ENCODE measurements at places on chromosomes 2 and 18. TPM values are rescaled to one million over a fixed set of nuclear protein-coding genes. Genes with fewer than 3 reads are reported as not detected.

GRCh38 chr2:196601430-196602306, 37.8 kb upstream of the CCDC150 start:
- no peak for DNase-seq

The AFF3 gene
- 17.1 TPM for polyA plus RNA-seq

DNA sequence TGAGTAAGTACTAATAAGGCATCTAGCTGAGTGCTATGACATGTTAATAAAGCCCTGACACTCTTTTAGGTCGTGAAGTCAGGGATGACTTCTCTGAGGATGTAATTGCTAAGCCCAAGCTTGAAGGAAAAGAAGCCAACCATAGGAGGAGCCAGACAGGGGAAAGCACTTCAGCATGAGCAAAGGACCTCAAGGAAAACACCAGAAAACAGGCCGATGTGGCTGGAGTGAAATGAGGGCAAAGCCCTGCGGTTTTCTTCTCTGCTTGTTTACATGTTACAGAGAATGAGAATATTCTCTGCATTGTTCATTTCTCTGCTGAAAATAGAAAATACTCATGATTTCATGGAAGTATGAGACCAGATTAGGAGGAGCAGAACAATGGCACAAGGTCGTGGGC, 112.5 kb upstream of the ARHGAP28 start:
- no peak for DNase-seq

GRCh38 chr18:75023473-75023872, 185.5 kb downstream of the PTGR3 start:
- no peak for DNase-seq

DNA sequence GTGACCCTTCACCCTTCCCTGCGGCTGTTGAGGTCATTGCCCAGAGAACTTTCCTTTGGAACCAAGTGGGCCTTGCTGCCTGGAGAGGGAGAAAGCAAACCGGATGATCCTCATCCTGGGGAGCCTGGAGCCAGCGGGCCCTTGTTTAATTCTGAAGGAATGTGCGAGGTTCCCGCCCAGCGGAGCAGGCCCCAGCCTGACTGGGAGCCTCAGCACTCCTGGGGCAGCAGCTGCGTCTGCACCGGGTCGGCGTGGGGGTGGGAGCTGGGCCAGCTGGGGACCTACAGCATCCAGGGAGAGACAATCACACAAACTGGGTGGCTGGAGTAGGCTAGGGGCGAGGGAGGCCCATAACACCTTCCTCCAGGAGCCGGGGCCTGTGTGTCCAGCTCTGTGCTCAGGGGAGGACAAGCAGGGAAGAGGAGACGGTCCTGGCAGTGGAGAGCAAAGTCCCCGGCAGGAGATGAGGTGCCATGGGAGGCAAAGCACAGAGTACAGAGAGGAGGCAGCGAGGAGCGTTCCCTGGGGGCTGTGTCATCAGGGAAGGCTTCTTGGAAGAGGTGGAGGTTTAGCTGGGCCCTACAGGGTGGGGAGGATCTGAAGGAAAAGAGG, 61.9 kb upstream of the HAAO start:
- DNase-seq = no peak

- DNase-seq = no peak
Observed at GRCh38 chr2:40725040-40725439, 273.1 kb upstream of the SLC8A1 start.

The MC4R gene
- polyA plus RNA-seq = 0.87 TPM

GRCh38 chr2:55231546-55232083, 478 bp downstream of the CLHC1 start:
- no peak for DNase-seq

DNA sequence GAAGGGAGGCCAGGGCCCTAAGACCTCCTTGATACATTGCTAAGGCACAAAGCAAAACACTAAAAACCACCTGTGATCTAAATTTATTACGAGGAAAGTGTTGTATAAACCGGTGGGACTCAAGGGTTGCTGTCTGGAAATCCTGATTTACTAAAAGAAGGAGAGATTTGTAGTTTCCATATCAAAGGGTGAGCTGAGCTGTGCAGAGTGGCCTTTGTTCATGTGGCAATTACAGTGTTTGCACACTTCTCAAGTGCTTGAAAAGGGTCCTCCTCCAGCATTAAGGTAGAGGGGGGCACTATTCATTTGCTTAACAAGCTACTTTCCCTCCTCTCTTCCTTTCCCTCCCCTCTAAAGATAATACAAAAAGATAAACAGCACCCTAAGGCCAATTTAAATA, 30.5 kb upstream of the ITGA4 start:
- no peak for DNase-seq

DNA sequence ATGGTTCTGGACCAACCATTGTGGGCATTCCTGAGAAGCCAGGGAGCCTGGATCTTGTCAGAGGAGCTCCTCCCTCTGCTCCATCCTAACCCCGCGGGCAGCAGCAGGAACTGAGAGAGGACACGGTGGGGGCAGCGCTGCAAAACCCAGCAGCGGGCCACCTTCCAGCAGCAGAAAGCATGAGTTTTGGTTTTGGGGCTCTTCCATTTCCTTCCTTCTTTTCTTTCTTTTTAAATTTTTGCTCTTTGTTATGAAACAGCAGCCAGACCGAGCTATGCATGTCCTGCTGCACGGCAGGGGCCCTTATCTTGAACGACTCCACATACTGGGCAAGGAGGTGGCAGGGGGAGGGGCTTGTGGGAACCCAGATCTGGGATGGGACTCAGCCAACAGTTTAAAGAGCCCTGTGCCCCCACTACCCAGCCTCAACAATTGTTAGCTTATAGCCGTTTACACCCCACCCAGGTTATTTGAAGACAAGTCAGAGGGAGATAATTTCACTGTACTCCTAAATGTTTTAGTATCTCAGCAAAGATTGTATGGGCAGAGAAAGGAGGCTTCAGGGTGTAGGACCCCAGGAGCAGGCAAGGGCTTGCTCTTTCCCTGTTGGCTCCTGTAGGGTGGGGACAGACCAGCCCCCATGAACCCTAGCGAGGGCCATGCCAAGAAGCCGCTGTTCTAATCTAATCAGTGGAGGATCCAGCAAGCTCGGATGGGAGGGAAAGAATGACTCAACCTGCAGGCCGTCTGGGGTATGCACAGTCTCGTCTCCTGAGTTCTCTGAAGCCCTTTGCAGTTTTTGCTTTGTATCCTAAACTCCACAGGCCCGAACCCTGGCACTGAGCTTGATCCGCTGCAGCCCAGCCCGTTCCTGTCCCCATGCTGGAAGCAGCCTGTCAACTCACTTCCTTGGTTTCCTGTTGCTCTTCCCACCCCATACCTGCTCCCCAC, 75.3 kb downstream of the LRRFIP1 start:
- DNase-seq = no peak

The OTX1 gene
- not detected for polyA plus RNA-seq

GRCh38 chr2:48112911-48113680, 206.8 kb upstream of the FBXO11 start:
- DNase-seq = no peak

DNA sequence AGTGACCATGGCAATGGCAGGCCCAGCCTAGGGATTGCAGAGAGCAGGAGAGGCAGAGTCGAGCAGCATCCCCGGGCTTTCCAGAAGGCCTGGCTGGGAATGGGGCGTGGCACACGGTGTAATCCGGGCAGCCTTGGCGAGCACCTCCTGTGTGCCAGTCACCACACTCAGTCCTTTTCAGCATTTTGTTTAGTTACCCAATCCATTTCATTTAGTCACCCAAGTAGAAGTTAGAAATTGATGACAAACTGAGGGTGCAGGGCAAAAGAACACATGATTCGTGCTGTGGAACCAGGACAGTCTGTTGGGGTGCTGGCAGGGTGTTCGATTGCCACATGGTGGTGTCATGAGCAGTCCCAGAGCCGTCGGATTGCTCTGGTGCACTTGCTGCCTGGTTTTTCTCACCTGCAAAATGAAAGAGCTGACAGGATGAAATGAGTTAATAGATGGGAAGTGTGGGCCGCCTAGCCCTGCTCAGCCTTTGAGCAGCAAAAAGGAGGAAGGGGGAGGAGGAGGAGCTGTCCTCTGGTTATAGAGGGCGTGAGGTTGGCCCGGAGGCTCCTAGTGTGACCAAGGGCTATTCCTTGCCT, 299.4 kb downstream of the AGAP1 start:
- no peak for DNase-seq

GRCh38 chr2:230657906-230658305, 54.7 kb upstream of the CAB39 start:
- DNase-seq = no peak

The RAB6C gene
- 0.51 TPM for polyA plus RNA-seq

The SERPINB13 gene
- not detected for polyA plus RNA-seq

DNA sequence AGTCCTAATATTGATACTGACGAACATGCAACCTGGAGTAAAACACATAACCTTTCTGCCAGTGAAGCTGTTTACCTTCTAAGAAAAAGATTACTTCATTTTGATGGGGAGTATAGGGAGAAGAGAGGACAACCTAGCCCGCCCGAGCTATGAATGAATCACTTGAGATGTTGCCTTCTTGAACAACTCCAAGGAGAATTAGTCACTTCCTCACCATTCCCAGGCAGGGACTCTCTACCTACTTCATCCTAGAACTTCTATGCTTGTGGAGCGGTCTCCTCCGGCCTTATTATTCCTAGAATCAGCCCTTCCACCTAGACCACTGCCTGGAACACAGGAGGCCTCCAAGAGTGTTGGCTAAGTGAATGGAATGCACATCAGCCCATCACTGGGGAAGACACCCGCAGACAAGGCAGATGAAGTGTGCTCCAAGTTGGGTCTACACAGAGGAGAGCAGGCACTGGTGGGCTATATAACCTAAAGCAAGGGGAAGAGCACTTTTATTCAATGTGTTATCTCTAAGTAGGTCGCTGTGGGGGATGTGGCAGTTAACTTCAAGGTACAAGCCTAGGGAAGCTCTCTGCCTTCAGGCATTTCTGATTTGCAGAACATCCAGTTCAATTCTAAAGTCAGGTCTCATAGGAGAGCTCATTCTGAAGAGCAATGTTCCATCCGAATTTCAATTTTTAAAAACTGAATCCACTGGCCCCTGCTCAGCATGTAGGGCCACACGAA, 57.4 kb downstream of the STK39 start:
- no peak for DNase-seq

GRCh38 chr18:62844850-62845643, 129.7 kb downstream of the PHLPP1 start:
- DNase-seq = no peak

- no peak for DNase-seq
Observed at GRCh38 chr2:239827523-239827890, 197.6 kb downstream of the NDUFA10 start.

DNA sequence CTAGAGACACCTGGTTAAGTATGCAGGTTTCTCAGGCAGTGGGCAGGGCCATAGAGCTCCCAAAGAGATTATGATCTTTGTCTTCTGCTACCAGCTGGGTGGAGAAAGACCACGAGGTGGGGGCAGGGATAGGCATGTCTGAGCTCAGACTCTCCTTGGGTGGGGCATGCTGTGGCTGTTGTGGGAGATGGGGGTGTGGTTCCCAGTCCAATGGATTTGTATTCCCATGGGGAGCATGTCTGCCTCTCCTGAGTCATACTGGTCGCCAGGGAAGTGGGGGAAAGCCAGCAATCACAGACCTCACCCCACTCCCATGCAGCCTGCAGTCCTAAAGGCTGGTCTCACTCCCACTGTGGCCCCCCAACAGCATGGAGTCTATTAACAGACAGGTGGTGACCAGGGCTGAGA, 31.4 kb upstream of the RHOB start:
- DNase-seq = no peak

DNA sequence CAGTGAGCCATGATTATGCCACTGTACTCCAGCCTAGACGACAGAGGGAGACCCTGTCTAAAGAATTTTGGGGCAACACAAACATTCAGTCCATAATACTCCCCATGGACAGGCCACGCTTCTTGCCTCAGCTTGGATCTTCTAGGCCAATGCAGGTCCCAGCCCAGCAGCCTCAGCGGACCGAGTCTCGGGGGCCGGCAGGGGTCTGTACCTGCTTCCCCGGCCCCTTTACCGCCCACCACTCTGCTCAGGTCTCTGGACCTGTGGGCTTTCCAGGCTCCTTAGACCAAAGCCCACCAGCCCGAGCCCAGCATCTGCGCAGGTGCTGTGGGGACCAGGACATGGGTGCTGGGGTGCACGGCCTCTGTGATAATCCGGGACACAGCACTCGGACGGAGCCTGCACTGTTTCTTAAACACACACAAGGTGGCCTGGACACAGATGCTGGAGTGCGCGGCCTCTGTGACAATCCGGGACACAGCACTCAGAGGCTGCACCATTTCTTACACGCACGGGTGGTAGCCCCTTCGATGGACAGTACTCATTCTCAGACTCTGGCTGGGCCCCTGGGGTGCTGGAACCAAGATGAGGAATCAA, 62.1 kb upstream of the GPC1 start:
- DNase-seq = no peak

The SP5 gene
- 8.5 TPM for polyA plus RNA-seq
